ENCODE measurements at places on chromosomes 6 and 20. TPM values are rescaled to one million over a fixed set of nuclear protein-coding genes. Genes with fewer than 3 reads are reported as not detected.

Gene BPIFB2
- total RNA-seq: not detected

Gene OLIG3
- total RNA-seq: not detected

DNA sequence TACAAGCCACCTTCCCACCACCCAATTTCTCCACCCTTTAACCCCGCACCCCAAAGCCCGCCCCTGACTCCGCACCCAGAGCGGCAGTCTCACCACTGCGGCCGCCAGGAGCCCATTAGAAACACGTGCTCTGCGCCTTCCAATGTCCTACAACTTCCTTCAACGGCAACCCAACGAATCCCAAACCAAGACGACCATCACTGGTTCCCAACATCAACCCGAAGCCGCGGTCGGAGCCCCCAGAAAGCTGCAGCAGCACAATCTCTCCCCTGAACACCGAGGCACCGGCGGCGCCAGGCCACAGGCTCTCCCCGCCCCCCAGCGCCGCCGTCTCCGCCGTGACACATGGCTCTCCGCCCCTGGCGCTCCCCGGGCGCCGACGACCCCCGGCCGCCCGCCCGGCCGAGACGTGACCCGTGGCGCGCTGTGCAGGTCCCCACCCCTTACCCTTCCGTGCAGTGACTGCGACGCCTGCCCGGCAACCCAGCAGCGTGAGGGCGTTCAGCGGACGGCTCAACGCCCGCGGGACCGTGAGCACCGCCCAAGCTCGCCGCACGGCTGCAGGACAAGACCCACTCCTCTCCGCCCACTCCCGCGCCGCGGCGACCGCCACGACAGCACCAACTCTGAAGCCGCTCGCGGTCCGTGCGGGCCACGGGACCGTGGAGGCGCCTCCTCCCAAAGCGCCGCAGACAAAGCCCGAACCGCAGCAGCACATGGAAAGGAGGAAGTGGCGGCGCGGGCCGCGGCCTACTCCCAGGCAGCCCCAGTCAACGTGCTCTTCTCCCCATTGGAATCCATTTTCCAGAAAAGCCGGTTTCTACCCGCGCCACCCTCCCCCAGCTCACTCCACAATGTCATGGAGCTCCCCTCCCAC lies 551 bp downstream of the SYNCRIP start:
- peak; percentile 47 for DNase-seq
- peak overlapping the region; percentile 96 for H3K4me3 ChIP-seq
- H3K4me1 ChIP-seq: peaks cover 7% of the 10 kb centered on the region
- H3K27ac ChIP-seq: peak overlapping the region; percentile 98
- no peaks in the 10 kb centered on the region for H3K36me3 ChIP-seq
- H3K27me3 ChIP-seq: no peaks in the 10 kb centered on the region

- no peak for DNase-seq
- H3K27me3 ChIP-seq: no peaks in the 10 kb centered on the region
- no peak overlapping the region for H3K4me3 ChIP-seq
- no peak overlapping the region for H3K27ac ChIP-seq
Measured at GRCh38 chr6:25463441-25463840, 184.3 kb downstream of the CARMIL1 start.

All from uterus (tissue), 4 donors.